ENCODE measurements at places on chromosomes 2 and 18.

DNA sequence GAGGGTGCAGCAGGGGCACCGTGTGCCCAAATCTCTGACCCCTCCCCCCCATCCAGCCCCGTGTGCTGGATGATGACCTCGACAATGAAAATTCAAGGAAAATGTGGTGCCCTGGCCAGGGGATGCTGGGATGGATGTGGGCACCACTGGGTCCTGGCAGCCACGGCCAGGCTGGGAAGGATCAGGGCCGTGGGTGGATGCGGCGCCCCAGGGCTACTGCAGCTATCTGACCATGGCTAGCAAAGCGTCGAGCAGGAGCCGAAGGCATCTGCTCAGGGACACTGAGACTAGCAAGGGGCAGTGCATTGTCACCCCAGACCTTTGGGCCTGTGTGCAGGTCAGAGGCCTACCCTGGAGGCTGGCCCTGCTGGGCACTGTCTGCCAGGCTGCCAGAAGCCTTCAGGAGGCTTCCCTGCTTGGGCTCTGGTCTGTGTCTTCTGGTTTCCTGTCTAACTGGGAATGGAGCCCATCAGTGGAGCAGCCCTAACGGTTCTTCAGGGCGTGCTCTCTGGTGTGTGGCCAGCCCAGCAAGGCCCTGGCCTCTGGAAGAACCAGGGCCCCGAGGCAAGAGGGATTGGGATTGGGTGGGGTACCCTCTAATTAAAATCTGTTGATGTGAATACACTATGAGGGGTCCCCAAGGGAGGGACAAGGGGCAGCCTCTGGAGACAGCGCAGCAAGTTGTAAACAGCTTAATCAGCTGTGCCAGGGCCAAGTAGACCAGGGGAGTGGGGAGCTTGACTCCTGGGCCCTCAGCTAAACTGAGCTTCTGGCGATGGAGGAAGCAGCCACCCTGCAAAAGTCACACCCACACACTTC is 98.0 kb downstream of the STPG4 start:
- DNase-seq = no peak

DNA sequence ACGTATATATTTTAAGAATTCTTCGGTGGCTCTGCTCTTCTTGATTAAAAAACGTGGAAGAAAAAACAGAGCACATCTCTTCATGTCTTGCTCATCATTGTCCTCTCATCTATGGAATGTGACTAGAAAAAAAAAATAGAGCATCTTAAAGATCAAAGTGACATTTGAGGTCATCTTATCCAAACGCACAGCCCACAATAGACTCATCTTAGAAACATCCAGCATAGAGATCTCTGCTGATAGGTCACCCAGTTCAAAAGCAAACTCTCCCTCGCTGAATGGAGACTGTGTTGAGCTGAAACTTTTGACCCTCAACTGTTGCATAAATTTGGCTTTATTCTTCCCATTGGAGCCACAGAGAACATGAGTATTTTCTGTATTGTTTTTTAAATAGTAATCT is 65.2 kb downstream of the CMPK2 start:
- DNase-seq = no peak

DNA sequence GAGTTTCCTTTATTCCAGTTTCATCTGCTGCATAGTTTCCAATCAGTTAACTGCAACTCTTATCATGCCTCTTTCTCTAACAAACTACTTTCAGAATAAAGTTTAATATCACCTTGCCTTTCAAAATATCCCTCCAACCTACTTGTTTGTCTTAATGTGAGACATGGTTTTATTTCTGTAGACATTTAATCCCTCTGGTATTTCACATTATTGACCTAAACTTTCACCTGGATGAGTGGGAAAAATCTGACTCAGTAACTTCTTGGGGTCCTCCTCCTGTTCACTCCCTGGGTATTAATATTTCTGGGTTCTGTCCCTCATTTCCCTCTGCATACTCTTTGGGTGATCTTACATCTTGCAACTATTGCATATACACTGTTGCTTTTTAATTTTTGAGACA is 27.9 kb downstream of the MSH6 start:
- no peak for DNase-seq

- no peak for DNase-seq
These were observed 111.6 kb downstream of the AGAP1 start for GRCh38 chr2:235605312-235606003.

- no peak for DNase-seq
These were observed 48.2 kb upstream of the KCNG2 start for GRCh38 chr18:79749251-79750191.

DNA sequence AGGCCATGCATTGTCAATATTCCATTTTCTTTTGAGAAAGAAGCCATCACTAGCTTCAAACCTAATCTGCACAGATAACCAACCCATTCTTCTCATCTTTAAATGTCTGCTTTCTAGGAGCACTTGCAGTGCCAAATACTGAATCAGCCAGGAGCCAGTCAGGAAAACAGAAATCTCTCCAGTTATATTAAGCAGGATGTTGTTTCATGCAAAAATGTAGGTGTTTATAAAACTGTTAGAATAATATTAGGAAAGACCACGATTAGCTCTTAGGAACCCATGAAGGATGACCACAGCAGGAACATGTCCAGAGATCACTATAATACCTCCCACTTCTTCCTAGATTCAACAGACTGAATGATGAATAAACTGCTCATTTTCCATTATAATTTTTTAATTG is 86.0 kb downstream of the TTC32 start:
- no peak for DNase-seq

DNA sequence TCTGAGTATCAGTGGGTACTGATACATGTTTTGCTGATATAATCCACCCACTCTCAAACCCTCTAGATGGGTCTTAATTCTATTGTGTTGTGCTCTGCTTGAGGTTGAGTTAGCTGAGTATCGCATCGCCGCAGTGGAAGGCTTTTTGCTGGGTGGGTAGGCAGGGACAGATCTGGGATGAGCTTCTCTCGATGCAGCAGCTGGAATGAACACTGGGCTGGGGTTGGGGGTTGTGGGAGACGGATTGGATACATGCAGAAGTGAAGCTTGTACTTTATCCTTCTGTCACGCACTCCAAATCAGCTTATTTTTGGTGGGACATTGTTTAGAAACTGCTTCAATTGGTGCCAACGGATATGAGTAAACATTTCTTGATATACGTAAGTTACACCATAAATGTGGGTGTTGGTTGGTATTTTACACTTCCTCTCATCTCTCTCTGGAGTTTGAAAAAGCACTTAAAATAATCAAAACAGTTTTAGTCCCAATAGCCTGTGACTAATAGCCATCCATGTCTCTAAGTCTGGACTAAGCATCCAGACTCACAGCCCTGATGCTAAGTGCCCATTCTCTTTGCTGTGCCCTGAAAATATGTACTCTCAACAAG is 107.1 kb downstream of the POLE4 start:
- no peak for DNase-seq

DNA sequence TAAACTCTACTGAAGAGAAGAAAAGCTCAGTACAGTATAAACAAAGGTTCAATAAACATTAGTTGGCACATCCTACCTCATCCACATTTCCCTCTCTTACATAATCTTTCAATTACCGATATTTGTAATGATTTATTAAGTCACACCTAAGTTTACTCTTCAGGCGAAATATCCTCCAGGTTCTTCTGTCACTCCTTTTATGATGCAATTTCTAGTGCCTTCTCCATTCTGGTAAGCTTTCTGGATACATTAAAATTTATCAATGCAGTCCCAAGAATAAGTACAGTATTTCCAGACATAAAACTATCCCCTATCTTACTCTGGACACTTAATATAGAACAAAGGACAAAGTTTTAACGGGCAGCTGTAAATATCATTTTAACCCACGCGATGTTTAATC is 5.6 kb downstream of the HNRNPLL start:
- DNase-seq = no peak

DNA sequence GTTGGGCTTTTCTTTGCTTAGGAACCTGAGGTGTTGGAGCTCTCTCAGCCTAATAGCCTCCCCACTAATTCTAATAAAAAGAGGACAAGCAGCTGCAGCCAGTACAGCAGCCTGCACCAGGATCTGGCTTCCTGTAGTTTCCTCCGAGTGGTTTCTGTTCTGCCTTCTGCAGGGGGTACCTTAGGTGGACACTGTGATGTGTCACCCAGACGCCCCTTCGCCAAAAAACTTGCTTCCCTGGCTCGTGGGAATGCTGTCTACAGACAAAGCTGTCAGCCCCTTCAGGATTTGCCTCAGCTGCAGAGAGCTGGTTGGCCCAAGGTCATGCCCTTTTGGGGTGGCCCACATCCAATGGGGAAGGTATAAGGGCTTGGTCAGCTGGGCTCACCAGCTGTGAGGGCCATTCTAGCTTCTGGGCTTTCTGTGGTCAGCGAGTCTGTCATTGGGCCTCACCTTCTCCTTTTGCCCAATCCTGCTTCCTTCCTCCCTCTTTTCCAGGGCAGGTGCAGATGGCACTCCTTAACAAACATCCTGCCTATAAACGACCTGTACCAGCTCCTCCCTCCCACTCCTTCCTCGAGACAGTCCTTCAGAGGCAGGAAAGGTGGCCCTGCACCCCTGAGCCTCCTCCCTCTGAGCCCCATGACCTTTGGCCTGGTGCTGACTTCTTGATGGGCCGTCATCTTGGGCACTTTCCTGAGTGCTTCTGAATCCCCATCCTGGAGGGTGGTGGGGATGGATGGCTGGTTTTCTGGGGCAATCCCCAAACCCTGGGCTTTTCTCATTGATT is 44.0 kb upstream of the ROCK2 start:
- no peak for DNase-seq

- DNase-seq = no peak
These were observed 3.7 kb downstream of the KLHL14 start for GRCh38 chr18:32769071-32769585.

DNA sequence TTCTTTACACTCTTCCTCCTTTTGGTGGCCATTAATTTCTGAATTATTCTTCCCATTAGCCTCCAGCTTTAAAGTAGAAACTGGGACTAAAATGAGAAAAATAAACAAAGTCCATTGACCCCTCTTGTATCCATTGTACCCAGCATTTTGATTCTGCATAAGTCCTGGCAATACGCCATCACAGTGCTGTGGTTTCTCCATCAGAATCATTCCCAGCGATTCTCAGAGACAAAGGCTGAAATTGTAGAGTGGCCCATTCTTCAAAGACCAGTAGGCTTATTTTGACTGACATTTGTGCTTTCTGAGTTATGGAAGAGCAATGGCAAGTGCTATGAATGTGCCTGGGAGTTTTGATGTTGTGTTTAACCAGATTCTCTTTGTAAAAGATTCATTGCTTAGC is 199.3 kb upstream of the GALNT5 start:
- no peak for DNase-seq

DNA sequence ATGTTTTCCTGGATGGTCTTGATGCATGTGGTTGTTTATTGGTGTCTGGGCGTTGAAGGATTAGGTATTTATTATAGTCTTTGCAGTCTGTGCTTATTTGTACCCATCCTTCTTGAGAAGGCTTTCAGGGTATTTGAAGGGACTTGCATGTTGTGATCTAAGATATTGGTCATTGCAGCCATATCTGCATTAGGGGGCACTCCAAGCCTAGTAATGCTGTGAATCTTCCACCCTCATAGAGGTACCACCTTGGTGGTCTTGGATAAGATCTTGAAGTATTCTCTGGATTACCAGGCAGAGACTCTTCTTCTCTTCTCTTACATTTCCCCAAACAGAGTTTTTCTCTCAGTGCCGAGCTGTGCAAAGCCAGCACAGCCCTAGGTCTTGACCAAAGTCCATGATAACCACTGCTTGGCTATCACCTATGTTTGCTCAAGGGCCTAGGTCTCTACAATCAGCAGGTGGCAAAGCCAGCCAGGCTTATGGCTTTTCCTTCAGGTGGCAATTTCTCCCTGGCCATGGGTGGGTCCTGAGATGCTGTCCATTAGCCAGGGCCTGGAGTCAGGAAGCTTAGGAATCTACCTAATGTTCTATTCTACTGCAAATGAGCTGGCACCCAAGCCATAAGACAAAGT is 15.4 kb upstream of the PPP1R1C start:
- DNase-seq = no peak

DNA sequence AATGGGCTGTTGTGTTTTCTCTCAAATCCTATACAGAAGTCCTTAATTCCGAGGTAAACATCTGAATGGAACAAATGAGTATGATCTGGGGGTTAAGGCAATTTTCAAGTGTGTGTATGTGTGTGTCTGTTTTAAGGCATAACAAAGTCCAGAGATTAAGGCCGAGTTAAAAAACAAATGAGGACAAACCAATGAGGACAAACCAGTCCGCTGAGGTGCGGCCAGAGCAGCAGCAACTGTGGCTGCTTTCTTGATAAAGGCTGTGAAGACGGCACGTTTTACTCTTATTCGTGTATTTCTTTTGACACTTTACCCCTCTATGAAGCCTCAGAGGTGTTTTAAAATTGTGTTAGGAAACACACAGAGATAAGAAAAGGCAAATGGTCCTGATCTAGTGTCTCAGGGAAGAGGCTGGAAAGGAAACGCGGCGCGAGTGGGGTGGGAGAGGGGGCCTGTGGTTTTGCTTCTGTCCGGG is 495 bp upstream of the GULP1 start:
- no peak for DNase-seq

DNA sequence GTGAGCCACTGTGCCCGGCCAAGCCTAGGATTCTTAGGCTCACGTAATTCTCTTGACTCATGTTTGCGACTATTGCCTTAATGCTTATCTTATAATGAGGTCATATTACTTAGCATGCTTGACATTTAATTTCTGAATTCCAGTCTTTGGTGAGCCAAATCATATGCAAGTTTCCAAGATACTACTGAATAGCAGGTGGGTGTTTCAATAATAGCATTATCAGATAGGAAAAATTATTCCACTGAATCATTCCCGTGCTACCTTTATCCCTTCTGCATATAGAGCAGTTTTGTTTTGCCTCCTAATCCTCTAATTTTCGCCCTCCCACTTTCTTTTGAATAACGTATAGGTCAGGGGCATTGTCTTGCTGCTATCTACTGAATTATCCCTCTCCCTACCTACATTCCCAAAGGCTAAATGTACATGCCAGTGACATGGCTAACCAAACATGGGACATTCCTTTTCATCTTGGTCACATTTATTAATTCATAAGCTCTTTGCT is 4.9 kb downstream of the DAW1 start:
- no peak for DNase-seq

DNA sequence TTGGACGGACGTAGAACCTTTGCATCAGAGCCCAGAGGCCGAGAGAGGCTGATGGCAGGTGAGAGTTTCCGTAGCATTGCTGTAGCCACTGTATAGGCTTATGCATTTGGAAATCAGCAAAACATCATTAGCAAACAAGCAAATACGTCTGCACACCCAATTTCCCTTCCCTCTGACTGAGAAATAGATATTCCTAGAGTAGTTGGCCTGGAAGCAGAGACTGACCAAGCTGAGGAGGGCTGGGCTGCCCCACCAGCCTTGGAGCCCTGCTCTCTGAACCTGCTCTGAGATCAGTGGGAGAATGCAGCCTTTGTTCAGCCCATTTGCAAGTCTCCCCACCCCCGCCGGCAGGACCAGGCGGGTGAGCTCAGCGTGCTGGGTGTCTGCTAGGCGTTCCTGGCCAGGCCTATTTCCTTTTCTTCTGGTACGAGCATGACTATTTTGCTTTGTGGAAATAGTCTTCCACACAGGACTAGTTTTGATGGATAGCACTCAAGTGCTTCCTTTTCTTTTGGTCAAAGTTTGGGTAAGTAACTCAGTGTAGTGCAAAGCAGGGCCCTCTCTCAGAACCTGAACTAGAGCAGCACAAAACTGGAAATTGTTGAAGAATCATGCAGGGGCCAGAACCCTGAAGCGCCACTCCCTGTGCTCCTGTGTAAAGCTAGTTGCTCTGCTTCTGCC is 21.9 kb upstream of the RNF149 start:
- DNase-seq = no peak

Measured in naive thymus-derived CD4-positive, alpha-beta T cell (primary cell).